Fibroblast of skin of left quadriceps (primary cell): ENCODE measurements at places on chromosomes 11 and 22.

- no peak for DNase-seq
These were observed 5.5 kb downstream of the PLET1 start for GRCh38 chr11:112255067-112255720.

DNA sequence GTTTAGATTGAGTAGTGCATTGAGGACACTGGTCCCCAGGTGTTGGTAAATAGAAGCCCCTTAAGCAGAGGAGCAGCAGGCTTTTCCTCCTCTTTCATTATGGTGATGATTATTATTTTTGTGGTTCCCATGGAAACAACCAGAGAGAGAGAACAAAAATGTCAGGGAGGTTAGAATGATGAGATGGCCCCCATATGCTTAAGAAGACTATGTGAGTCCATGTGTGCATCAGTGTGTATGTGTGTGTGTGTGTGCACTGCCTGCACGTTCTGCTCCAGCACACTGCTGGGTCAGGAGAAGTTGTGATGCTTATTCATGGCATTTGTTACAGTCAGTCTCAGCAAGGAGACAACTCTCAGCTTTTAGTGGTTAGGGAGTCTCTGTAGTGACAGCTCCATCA lies 724.2 kb downstream of the NTM start:
- no peak for DNase-seq

DNA sequence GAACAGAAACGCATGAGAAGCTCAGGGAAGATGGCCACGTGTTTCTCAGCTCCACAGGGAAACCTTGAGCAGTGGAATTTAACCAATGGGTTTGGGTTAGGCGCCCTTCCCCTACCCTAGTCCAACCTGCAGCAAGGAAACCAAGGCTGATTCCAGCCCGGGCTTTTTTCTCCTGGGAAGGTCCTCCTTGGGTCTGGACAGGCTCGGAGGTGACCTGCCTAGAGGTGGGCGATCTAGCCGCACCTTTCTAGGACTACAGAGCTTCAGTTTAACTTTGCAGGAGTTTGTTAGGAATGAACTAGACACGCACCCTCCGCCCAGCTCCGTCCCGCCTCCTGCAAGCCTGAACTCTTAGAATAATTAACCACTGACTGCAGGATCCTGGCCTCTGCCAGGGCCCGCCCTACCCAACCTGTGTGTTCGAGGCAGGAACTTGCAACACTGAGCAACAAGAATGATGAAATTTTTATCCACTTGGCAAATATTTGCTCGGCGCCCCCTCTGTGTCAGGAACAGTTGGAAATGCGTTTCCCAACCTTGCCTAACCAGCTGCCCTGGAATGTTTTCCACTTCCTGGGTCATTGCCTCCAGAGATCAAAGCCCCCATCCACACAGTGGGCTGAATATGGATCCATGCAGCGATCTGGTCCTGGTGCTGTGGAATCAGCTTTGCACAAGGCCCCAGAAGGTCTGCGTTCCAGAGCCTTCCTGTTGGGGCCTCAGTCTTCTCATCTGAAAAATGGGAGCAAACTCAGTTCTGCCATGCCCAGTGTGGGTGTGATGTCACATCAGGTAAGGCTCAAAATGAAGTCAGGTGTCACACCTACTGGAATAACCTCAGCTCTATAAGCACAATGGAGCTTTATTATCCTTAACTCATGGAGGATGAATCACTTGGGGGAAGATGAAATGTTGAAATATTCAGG lies 13.3 kb downstream of the MPST start:
- peak; percentile 62 for DNase-seq

DNA sequence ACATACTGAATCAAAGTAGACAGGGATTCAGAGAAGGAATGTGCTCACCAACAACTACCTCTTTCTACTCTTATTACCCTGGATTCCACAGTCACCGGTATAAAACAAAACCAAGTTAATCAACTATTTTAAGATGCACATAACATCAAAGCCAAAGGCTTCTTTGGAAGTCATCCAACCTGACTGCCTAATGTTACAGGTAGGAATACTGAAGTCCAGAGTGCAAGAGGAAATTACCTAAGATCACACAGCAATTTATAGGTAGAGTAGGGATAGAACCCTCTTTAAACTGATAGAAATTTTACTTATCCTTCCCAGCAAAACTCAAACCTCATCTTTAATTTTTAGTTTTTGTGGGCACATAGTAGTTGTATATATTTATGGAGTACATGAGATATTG lies 76.3 kb downstream of the PAK1 start:
- DNase-seq: no peak
